Glutamatergic neuron (in vitro differentiated cells): ENCODE measurements at places on chromosomes 13 and 19. TPM values are rescaled to one million over a fixed set of nuclear protein-coding genes. Genes with fewer than 3 reads are reported as not detected.

DNA sequence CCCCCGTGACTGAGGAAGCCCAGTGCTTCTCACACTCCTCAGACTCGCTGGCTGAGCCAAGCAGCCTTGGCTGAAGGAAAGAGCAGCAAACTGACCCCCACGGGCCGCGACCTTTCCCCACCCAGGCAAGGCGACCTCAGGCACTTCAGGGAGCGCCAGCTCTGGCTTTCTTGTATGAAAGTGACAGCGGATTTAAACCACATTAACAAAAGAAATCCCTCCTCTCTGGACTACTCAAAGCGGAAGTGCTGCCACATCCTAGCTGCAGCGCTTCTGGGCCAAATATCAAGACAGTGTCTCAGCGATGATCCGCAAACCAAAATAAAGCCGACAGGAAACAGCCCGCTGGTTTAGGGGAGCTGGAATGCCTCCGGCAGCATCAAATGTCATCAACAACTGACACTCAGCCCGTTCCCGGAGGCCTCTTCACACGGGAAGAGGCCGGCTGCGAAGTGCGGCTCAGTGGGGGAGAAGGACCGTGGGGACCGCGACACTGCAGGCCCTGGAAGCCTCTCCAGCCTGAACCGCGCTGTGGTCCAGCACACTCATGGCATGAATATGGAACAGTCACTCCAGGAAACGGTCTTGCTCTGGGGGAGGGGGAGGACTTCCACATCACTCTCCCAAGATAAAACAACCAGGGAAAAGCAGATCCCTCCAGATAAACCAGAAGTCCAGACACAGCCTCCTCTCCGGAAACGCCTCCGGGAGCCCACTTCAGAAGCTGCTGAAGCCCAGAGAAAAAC is 1.4 kb downstream of the RASA3 start:
- peak; percentile 59 for DNase-seq

TPRX2 gene
- not detected for total RNA-seq

ZNF229 gene
- 15.2 TPM for total RNA-seq

CDADC1 gene
- total RNA-seq, result 4.3 TPM

- DNase-seq, result no peak
Measured at GRCh38 chr13:52599037-52599847, 43.0 kb upstream of the HNRNPA1L2 start.

- no peak for DNase-seq
Measured at GRCh38 chr19:54551950-54552912, 21.4 kb upstream of the LILRA2 start.

CFD gene
- total RNA-seq, result not detected

GRCh38 chr19:51002542-51003311 is 1.3 kb upstream of the KLK8 start:
- peak; percentile 43 for DNase-seq

- DNase-seq, result no peak
Measured at GRCh38 chr19:24078680-24079079, 8.3 kb upstream of the ZNF254 start.

DNA sequence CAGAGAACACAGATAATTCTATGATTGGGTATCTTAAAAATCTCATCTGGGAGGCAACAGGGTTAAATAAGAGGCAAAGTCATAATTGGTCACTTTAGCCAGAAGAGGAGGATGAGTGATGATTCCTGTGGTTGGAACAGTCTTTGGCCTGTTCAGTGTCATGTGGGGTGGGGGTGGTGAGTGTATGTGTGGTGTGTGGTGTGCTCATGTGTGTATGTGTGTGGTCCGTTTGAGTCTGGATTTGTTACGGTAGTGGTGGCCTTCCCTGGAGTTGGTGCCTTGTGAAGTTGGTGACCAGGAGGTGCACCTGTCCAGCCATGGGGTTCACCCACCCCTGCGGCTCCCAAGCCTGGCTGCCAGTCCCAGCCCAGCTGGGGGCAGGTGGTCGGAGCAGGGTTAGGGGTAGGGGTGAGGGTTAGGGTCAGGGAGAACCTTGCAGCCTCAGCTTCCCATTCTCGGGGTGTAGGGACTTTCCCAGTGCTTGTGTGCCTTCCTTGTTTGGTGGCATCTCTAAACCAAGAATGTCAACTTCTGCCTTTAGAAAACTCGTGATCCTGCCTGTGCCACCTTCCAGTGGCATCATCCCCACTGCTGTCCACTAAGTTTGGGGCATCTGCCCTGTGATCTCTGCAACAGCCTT is 97.5 kb downstream of the RAB20 start:
- DNase-seq, result no peak

- peak; percentile 59 for DNase-seq
Measured at GRCh38 chr19:55345818-55346724, 6.4 kb downstream of the KMT5C start.

- DNase-seq, result no peak
Measured at GRCh38 chr19:30558793-30559192, 186.6 kb downstream of the ZNF536 start.

DNA sequence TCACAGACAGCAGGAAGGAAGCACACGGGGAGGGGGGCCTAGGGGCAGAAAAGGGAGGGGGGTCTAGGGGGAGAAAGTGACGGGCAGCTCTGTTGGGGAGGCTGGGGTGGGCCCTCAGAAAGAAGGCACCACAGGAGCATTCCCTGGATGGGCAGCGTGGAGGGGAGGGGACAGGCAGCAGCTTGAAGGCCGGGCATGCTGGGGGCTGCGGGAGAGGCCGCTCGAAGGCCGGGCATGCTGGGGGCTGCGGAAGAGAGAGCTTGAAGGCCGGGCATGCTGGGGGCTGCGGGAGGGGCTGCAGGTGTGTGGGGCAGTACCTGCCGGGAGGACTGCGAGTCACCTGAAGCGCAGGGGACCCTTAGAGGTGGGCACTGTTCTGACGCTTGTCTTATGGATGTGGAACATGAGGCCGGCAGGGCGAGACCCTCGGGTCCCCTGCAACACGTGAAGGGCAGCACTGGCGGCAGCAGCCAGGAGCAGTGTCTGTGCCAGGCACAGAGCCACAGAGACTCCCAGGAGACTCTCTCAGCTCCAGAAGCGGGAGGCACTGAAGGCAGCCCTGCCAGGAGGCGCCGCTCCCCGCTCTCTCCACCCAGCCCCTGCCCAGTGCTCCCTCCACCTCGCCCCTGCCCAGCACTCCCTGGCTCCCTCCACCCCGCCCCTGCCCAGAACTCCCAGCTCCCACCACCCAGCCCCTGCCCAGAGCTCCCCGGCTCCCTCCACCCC is 13.3 kb downstream of the ZNF787 start:
- DNase-seq, result no peak

- no peak for DNase-seq
Measured at GRCh38 chr19:41955521-41955920, 3.6 kb downstream of the RABAC1 start.
